Caudate nucleus (tissue), 63 donors: ENCODE measurements at places on chromosomes 6 and 20.

GRCh38 chr20:1450926-1451491 lies 15.6 kb downstream of the NSFL1C start:
- no peak for DNase-seq

- no peak for DNase-seq
Measured at GRCh38 chr20:37896932-37897548, 5.9 kb upstream of the VSTM2L start.

DNA sequence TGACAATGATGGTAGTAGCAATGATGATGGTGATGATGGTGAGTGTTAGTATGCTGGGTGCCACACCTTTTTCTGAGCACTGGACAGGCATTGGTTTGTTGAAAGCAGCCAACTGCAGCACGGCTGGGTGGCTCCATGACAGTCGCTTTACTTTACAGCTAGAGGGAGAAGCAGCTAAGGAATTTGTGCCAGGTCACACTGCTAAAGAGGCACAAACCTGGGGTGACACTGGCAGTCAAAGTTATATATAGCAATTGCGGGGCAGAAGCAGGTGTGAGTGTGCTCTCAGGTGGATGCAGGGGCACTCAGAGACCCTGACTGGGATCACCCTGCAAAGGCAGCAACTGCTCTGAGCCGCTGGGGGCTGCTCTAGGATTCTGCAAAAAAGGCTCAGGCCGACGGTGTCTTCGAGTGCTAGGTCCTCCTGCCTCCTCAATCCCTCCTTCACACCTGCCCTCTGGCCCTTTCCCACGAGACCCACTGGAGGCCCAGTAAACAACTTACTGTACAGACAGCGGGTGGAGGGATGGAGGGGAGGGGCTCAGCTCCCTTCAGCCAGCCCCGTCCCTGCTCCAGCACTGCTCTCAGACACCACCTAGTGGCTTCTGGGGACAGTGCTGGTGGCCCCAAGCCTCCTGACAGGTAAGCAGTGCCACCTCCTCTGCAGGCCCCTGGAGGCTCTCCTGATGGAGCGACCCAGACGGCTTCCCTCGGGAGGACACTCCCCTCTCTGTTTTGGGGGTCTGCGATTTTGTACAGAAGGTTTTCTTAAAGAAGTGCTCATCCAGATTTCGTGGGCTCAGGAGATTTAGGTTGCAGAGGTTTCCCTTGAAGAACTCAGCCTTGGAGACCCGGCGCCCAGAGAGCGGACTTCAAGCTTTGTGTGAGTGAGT lies 4.4 kb upstream of the RPS21 start:
- peak; percentile 50 for DNase-seq

DNA sequence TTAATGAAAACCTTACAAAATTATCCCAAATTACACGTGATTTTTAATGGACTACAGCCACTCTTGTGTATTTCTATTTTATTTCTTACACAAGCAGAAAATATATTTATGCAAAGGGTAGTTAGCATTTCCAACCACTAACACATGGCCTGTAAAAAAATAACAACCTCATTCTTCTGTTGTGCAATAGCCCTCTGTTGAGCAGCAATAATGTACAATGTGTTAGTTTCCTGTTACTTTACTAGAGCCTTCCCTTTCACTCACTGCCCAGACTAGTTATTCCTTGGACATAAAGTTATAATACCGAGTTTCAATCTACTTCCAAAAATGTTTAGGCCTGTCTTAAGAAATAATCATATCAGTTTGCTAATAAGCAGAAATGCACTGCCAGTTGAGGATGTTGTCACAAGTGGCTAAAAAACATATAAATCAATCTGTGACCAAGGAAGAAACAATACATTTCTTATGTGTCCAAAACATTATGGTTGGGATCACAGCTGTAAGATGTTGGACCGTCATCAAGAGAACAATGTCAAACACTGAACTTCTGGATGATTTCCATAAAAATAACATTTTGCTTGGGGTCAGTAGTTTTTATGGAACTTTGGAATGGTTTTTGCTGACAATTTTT lies 73.6 kb upstream of the RNF146 start:
- no peak for DNase-seq

GRCh38 chr6:26367114-26367513 lies 2.1 kb downstream of the BTN3A2 start:
- DNase-seq: no peak

DNA sequence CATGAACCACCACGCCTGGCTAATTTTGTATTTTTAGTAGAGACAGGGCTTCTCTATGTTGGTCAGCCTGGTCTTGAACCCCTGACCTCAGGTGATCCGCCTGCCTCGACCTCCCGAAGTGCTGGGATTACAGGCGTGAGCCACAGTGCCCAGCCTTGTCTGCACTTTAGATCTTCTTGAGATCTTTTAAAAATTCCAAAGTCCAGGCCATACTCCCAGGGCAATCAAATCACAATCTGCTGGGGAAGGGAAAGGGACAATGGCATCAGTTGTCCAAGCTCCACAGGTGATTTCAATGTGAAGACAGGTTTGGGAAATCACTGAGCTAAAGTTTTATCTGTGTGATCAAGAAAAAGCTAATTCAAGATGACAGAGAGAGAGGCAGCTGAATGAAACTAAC lies 16.9 kb downstream of the NCOA6 start:
- no peak for DNase-seq

GRCh38 chr20:34083137-34083536 lies 28.9 kb downstream of the EIF2S2 start:
- DNase-seq: no peak

GRCh38 chr6:43695215-43695966 lies 7.8 kb upstream of the MRPS18A start:
- DNase-seq: no peak

- DNase-seq: no peak
Measured at GRCh38 chr6:73078908-73079610, 146.2 kb downstream of the KHDC1L start.

GRCh38 chr20:63280929-63281545 lies 8.4 kb downstream of the ARFGAP1 start:
- no peak for DNase-seq

DNA sequence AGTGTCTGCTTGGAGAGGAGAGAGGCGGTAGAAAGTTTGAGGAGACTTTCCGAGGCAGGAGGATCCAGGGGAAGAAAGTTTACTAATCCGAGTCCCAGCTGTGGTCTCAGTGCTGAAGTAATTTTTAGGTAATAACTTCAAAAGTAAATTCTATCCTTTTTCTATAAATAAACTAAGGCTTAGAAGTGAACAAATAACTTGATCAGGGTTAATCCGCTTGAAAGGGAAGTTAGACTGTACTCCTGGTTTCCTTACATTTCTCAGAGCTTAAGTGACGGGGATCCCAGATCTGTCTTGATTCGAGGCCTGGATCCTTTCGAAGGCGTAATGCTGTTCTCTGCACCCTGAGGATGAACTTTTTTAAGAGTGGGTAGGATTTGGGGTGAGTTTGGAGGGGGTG lies 2.6 kb downstream of the STK35 start:
- no peak for DNase-seq

- DNase-seq: no peak
Measured at GRCh38 chr20:40810332-40811000, 121.4 kb upstream of the MAFB start.

DNA sequence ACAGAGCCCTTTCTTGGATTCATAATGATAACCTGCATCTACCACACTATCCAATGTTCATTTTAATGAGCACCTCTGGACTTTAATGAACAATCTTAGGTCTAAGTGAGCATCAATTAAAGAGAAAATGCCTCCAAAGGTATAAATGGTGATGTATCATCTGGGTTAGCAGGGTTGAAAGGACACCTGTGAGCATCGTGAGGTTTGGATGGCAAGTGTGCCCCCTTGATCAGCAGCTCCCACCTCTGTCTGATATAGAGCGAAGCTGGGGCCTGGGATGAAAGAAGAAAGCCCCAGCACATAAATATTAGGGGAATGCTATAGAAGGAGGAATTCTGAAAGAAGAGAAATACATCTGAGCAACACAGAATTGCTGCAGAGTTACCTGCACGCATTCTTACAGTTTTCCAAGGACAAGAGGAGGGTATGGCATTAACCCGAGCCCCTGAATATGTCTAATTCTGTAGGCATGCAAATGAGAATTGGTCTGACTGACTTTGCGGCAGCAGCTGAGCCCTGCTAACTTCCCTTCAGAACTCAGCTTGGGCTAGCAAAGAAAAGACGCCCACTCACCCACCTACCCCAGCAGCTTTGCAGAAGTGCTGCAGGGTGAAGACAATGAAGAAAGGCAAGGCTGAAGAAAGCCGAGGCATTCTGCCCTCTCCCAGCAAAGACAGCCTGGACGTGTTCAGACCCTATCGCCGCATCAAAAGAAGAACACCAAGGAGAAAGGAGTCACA lies 136.2 kb downstream of the GMPR start:
- no peak for DNase-seq

GRCh38 chr6:27544612-27545260 lies 71.8 kb upstream of the ZNF184 start:
- no peak for DNase-seq

DNA sequence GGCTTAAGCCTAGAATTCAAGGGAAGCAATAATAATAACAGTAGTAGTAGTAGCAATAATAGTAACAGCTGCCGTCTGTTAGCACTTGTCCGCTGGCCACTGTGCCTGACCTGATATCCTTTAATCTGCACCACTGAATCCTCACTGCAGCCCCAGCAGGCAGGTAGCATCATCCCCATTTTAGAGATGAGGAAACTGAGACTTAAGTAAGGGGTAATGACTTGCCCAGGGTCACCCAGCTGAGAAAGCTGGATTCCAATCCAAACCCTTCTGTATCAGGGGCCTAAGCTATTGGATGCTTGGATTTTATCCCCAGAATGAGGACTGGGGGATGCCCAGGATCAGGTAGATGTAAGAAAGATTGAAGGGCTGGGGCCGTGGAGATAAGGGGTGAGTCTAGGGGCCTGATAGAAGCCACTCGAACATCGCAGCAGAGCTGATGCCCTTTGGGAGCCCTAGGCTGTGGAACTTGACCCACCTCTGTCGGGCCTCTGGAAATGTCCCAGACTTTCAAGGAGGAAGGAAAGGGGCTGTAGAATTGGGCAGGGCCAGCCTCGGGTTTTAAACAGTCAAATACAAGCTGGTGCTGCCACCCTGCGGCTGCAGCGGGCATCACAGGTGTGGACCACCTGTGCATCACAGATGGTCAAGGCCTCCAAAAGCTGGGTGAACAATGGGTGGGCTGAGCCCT lies 102.1 kb upstream of the MYL9 start:
- no peak for DNase-seq

DNA sequence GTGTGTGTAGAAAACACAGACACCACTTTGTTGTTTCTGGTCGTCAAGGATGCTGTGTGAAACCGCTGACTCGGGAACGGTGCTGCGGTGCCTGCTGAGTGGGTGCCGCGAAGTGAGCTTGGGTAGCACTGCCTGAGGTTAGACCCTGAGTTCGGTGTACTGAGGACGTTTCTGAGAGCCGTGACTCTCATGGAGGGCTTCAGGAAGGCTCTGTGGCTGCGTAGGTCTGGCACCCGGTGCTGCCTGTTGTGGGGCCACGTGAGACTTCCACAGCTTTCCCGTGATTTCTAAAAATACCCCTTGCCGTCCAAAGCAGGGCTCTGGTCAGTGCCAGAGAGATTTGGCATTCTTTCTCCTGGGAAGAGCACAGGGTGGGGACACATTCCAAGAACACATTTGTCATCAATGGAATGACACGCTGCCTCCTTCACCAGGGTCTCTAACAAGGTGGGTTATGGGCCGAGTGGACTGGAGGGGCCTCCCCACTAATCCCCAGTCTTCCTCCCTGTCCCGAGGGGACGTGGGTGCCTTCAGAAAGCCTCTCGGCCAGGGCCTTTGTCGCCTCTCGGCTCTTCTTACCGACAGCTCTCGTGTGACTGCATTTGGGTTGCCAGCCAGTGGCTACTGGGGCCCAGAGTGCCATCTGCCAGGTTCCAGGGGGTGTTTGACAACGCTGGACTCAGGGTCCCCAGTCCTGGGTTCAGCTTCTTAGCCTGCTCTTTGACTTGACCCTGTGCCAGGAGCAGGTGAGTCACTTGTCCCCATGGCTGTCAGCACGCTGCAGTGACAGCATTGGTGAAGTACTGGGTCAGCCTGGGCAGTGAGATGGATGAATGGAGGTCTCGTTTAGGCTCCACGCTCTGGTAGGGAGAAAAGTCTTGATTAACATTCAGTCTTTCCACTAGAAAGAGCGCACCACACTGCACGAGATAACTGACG lies 62.2 kb downstream of the SYNJ2 start:
- no peak for DNase-seq

GRCh38 chr20:53678990-53679596 lies 85.5 kb upstream of the ZNF217 start:
- no peak for DNase-seq

- DNase-seq: no peak
Measured at GRCh38 chr20:50283370-50283769, 92.7 kb downstream of the CEBPB start.

GRCh38 chr6:9789201-9789600 lies 625.7 kb downstream of the TFAP2A start:
- no peak for DNase-seq

- no peak for DNase-seq
Measured at GRCh38 chr6:47733879-47734558, 35.6 kb downstream of the ADGRF4 start.

DNA sequence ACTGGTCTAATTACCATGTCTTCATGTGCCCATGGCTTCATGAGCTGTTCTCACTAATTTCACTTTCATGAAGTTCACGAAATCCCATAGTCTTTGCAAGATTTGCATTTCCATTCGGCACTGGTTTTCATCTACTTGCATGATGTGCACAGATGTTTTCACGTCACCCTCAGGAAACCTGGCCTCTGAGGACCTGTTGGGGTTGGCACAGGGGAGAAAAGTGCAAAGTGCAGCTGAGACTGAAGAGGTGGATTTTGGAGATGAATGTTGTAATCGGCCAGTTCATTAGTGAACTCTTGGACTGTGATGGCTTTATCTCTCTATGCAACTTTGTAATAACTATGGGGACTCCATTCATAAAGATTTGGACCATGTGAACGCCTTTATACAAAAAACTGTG lies 80.2 kb upstream of the SULF2 start:
- DNase-seq: no peak

DNA sequence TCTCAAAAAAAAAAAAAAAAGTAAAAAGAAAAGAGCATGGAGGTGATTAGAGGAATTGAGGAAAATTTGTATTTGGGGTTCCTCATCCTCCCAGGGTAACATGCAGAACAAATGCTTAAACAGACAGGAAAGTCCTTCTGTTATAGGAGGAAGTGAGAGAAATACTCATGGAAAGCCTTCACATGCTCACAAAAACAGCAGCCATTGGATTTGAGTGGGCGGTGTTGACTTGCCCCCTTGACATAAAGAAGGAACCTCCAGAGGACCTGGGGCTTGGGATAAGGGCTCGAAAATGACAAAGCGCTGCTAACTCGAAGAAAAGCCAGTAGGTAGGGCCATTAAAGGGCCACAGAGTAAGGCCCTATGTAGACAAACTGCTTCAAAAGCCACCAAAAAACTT lies 17.5 kb upstream of the SAMHD1 start:
- DNase-seq: no peak

DNA sequence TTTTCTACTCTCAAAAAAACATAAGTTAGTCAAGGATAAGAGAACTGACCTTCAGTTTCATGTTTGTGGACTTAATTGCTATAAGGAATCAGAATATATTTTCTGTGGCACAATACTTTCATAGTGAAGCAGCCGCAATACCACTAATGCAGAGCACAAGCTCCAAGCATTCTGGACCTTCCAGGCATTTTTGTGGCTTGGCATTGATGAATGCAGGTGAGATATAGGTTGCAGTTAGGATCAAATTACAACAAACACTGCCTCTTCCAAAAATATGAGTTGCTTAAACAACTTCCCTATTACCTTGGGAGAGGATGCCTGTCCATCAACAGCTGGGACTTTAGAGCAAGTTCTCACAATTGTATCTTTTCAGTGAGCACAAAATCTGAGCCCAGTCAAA lies 162.8 kb upstream of the RSPO3 start:
- DNase-seq: no peak
